8988T (cell line): ENCODE measurements at places on chromosomes 7 and 10.

DNA sequence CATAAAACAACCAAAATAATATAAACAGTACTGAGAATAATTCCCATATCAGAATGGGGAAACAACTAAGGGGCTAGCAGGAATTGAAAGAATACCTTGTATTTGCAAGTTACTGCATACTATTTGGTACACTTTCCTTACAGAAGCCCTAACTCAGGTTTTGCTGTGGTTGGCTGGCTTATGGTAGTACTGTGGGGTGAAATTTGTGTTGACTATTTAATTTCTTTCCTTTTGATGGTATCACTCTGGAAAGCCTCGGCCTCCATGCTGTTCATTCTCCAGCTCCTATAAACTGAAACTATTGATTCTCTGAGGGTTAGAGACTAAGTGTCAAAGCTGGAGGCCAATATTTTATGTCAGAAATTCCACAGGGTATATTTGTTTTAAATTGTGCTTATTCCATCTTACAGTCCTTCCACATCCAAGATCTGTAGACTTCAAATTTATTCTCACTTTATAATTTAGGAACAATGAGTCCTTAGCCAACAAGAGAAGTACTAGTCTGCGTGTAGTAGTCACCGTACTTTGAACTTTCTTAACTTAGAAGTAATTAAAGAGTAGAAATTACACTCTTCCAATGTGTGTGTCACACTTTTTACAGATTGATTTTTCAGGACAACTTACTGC, 13.4 kb downstream of the SKIDA1 start:
- no peak for DNase-seq

DNA sequence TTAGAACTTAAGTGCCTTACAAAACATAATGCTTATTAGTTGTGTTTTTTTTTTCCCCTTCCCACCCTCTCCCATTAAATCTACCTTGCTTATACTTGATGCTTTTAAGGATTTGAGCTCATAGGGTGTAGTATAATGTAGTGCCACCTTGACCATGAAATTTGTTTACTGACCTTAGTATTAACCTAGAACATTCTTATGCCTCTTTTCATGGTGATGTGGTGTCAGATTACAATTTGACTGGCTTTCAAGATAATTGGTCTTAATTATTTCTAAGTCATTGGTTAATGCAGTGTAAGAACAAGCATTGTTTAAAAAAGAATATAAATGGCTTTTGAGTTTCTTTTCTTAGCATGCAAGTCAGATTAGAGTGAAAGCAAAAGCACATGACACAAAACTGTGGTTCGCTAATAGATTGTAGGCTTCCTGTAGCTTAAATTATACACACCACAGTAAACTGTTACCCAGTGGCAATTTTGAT, 61.8 kb downstream of the ADD3 start:
- DNase-seq: no peak

GRCh38 chr10:17669185-17669872, 25.4 kb downstream of the STAM start:
- DNase-seq: no peak

DNA sequence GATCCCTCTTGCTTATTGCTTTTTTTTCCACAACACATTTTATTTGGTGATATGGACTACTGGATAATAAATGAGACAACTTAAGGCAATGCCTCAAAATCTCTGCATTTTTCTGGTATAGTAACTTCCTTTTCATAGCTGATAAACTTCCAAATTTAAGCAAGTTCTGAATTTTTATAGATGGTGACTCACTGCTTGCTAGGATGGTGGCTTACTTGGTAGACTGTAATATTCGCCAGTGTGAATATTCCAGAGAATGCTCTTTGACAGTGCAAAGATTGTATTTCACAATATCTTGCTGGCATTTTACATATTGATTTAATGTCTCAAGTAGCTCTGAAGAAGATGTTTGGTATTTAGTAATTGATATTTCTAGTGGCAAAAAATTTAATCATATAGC, 472.4 kb downstream of the TFEC start:
- DNase-seq: no peak
